ENCODE measurements at places on chromosomes 13 and 19.

GRCh38 chr19:18392926-18393325, 4.5 kb downstream of the LRRC25 start:
- DNase-seq = no peak

- no peak for DNase-seq
Measured at GRCh38 chr13:59398127-59398526, 765.6 kb downstream of the DIAPH3 start.

DNA sequence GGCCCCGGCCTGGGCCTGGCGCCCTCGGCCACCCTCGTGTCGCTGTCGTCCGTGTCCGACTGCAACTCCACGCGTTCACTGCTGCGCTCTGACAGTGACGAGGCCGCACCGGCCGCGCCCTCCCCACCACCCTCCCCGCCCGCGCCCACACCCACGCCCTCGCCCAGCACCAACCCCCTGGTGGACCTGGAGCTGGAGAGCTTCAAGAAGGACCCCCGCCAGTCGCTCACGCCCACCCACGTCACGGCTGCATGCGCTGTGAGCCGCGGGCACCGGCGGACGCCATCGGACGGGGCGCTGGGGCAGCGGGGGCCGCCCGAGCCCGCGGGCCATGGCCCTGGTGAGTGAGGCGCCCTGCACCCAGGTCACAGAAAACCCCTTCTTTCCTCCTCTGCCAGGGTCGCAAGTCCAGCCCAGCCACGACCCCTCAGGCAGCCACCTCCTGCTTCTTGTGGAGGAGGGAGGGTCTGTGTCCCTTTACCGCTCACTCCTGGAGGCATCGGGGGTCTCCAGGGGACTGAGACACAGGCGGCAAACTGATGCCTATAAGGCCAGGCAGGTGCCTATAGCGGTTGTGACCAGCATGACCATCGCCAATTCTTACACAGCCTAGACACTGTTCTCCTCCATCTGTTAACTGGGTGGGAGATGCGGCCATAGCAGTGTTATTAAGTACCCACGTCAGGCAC, 4.2 kb downstream of the TTC9B start:
- no peak for DNase-seq

- no peak for DNase-seq
Measured at GRCh38 chr19:51599084-51599483, 28.0 kb downstream of the ZNF175 start.

- DNase-seq = no peak
Measured at GRCh38 chr19:43692877-43693276, 22.9 kb upstream of the PLAUR start.
